ENCODE measurements at places on chromosomes 1 and 21.

- DNase-seq: no peak
These were observed 705 bp upstream of the QSOX1 start for GRCh38 chr1:180154003-180154324.

DNA sequence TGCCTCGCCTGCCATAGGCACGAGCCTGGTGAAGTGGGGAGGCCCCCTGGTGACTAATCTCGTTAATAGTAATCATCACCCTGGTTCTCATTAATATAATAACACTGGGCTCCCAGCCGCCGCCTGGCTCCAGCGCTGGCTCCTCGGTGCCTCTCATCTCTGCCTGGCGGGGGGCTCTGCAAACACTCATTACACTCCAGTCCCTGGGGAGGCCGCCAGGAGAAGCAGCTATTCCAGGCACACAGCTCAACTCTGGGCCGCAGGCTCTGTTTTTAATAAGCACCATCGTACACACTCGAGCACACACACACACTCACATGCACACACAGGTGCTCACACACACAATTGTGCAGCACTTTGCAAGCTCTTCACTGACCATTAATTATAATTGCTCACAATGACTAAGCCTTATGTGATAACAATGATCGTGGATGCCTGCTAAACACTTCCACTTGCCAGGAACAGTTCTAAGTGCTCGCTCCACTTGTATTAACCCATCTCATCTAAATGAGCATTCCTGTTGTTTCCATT, 52.2 kb downstream of the SDC3 start:
- no peak for DNase-seq

DNA sequence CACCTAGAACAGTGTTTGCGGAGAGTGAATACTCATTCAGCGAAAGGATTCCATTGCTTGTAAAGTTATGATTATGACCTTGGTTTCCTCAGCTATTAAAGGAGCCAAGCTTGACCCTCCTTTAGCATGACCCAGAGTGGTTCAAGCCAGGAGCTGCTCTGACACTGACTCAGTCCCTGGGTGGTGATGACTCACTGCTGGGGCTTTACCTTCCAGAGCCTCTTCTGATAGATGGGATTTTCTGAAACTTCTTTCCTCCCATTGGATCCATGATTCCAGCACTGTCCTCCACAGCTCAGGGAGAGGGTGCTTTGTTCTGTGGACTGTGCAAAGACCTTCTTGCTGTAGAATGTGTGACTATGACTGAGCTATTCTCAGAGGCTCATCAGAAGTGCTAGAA, 77.4 kb downstream of the S1PR1 start:
- DNase-seq: peak; percentile 52

DNA sequence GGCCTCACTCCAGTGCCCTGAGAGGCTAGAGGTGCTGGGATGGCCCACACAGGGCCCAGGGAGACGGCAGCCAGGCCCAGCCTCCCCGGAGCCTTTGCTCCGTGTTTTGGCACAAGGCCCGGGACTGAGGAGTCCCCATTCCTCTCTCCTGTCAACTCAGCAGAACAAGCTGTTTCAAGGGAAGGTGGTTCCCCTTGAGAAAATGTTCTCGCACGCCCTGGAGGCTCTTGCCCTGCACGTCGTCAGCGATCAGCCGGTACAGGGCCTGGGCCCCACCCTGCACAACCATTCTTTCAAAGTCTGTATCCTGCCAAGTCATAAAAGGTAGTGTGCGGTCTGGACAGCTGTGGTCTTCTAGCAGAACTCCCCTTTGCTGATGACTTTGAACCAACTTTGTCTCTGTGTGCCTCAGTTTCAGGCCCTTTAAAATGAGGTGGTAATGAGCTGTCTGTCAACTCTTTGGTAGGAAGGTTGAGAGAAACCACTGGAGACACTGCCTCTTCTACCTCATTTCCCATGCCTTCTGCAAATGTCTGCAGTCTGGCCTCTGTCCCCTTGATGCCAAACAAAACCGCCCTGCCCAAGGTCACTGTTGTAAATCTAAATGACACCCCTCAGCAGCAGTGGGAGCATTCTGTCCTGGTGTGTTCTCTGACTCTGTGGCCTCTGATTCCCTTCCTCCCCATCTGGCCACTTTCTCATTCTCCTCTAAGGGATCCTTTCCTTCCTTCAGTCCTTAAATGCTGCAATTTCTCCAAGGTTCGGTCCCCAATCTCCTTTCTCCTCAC, 138.6 kb upstream of the JUN start:
- peak; percentile 52 for DNase-seq

GRCh38 chr1:239575113-239575512, 188.7 kb downstream of the CHRM3 start:
- DNase-seq: no peak

DNA sequence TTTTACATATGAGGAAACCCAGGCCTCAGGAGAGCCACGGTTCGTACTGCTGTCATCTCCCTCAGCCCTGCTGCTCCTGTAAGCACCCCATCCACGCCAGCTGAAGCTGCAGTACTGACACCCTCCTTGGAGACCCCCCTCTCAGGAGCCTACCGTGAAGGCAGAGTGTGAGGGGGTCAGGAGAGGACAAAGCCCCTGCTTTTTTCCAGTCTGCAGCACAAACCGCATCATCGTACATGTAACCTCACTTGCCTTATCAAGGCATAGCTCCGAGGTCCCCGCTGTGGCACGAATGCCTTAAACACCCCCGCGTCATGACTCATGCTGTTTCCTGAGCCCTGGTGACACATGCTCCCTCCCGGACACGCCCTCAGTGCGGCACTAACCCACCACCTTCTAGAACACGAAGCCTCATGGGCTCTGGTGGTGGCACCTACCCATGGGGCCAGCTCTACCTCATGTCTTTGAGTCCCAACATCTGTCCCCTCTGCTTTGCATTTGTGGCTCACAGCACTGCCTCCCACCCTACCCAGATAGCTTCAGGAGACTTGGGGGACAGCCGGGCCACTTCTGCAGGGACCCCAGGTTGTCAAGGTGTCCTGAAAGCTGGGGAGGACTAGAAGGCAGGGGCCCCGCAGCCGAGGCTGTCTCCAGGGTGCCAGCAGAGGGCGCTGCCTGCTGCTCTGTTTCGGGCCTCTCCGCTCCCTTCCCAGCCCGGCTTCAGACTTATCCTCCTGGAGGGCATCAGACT, 4.9 kb downstream of the SH3BGRL3 start:
- DNase-seq: peak; percentile 94

DNA sequence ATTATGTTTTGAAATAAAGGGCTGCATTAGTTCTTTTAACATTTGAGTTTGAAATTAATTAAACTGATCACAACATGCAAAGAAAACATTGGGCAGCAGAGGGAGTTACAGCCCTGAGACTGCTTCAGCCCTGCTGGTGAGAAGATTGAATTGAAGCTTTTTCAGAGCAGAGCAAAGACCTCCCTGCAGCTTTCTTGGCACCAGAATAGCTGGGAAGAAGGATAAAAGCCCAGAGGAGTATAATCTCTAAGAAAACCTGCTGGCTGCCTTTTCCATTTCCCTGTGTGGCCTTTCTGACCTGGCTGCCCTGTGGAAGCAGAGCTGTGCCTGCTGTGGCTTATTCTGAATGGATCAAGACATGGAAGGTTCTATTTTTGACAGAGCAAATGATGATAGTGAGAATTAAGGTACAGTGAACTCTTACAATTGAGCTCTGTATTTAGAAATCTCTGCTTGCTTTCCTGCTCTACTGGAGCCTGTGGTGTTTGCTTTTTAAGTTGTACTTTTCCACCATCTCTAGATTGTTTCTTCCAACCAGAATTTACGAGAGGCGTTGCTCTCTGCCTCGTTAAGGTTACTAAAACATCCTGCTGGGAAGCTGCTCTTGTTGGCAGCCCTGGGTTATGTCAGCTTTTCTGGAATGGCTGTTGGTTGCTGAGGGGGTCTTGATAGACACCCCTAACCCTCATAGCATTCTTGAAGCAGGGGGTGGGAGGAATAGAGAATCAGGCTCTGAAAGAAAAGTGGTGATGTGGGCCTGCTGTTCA, 9.9 kb downstream of the SNRPE start:
- no peak for DNase-seq

DNA sequence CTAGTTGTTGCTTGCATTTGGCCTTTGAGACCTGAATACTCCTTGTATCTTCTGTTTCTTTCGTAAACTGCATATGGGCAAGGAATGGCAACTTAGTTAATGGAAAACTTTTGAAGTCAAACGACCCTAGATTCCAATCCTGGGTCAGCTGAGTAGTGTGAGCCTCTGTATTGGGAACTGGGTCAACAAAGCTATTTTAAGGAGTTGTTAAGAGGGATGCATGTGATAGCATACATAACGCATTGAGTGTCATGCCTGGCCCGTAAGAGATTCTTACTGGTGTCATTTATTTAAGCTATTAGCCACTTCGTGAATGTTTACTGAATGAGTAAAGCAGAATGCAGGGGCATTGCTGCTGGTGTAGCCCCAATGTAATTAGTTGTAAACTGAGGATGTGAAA, 340.1 kb downstream of the PAPPA2 start:
- DNase-seq: no peak

GRCh38 chr1:70072231-70072751, 133.1 kb downstream of the LRRC40 start:
- no peak for DNase-seq

DNA sequence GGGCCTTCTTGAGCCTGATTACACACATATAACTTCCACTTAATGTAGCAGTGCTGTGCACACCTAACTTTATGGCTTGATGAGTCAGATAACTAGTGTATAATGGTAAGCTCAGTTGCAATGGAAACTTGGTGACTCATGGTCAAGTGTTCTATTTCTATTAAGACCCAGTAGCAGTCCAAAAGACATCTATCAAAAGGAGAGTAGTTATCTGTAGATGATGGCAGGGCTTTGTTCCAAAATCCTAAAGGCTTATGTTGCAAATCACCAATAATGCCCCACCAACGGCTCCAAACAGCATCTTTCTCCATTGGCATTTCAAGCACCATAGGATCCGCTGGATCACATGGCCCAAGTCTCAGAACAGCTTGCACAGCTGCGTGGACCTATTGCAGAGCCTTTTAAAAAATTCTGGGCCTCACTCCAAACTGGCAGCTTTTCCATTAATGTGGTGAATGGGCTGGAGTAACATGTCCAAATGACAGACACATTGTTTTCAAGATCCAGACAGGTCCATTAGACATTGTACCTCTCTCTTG, 566.8 kb upstream of the USP24 start:
- DNase-seq: no peak

DNA sequence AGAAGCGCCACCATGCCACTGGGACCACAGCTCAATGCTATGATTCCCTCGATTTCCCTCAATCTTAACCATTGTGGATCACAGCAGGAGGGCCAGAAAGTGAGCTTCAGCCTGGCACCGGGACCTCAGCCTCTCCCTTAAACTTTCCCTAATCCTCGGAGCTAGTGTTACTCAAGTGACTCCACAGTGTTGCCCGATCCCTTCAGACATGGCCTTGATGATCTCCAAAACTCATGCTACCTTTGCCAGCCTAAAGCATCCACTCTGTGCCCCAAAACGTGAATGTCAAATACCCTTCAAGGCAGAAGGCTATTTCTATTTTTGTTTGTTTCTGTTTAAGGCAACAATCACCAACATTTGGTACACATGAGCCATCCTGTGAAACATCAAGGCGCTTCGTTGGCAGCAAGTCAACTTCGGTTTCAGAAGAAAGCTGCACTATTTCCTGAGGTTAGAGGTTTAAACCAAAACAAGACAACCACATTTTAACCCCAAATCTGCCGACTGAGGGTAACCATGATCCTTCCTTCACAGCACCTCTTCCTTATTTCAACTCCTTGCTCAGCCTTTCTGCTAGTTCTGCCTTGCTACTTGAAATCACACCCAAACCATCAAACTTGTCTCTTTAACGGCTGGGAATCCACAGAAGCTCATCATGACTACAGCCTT, 94.4 kb upstream of the KRTAP19-8 start:
- DNase-seq: peak; percentile 45

DNA sequence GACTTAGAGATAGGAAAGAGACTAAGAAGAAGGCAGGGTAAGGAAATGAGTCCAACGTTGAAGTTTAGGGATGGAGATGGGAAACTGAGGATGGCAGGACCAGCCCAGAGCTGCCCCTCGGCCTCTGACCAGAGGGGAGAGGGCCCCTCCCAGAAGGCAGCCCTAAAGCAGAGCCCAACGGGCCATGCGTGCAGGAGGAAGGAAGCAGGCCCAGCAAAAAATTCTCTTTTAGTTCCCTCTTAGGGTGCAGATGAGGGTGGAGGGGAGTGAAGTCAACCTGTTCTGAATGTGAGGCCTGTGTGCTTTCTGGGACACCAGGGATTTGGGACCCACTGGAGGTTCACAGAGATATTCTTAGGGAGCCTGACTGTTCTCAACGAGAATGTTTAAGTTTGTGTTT, 225.4 kb downstream of the RHOU start:
- no peak for DNase-seq

DNA sequence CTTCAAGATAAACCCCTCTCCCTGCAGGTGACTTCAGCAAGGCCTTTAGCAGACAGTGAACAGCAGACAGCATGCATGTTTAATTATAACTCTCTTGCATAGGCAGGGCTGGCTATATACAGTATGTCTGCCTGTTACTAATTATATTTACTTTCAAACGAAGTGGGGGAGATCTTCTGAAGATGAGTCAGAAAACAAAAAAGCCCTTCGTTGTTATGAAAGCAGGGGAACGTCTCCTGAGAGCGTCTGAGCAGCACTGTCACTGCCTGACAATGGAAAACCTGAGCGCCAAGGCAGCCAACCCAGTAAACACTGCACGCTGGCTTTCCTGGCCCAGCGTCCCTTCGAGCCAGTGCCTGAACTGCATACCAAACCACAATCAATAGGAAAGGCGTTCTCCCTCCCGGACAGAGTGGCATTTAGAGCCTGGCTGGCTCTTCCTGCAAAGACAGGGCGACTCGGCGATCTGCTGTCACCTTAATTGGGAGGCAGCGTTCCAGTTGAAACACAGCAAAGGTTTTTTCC, 54.1 kb downstream of the TOMM20 start:
- peak; percentile 62 for DNase-seq

DNA sequence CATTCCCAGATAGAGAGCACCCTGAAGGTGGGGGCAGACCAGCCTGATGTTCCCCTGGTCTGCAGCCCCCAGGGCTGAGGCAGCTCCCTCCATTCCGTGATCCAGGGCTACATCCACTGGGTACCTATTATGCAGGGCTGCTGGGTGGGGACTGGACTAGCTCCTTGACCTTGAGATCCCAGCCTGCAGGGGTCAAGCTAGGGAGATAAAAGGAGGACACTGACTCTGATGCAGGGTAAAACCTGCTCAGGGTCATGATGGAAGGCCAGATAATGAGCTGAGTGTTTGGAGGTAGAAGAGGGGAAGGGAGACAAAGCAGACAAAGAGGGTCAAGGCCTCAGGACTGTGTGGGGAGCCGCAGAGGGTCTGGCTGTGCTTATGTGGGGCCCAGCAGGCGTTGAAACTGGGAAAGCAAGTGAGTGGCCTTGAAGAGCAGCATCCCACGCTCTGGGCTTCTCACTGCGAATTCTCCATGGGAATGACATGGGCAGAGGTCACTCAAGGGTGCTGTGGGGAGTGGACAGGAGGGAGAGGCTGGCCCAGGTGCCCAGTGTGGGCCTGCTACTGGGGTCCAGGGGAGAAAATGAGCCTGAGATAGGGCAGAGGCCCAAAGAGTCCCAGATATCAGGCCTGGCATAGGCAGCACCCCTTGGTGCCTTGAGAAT, 9.7 kb downstream of the FOXO6 start:
- no peak for DNase-seq

All from activated naive CD8-positive, alpha-beta T cell treated with anti-CD3 and anti-CD28 coated beads, Interleukin-2, amount 50 U/mL, for 24 hours (primary cell).